ENCODE measurements at places on chromosomes 7 and 10. TPM values are rescaled to one million over a fixed set of nuclear protein-coding genes. Genes with fewer than 3 reads are reported as not detected.

DNA sequence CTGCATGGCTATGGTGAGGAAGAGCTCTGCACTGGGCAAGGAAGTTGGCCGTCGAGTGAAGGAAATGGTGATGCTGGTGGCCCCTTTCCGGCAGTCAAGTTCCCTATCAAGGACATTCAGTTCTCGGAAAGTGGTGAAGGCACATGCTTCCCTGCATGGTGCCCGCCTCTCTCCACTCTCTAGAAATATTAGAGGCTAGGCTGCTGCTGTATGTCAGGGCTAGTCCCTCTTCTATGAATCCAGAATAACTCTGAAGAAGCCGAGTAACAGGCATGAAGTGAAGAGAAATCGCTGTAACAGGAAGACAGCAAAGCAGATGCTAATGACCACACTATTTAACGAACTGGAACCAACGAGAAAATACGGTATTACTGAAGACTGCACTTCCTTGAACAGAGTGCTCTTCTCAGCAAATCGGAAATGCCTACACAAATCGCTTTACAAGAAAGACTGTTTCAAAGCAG is 5.4 kb downstream of the IDI1 start:
- H3K27ac ChIP-seq: peak overlapping the region; percentile 92
- peaks cover 66% of the 10 kb centered on the region for H3K36me3 ChIP-seq
- peaks cover 53% of the 10 kb centered on the region for H3K4me1 ChIP-seq
- peak; percentile 41 for DNase-seq
- peak overlapping the region; percentile 67 for H3K4me3 ChIP-seq

- H3K36me3 ChIP-seq: peaks cover 12% of the 10 kb centered on the region
- peak; percentile 26 for DNase-seq
- peaks cover 42% of the 10 kb centered on the region for H3K27me3 ChIP-seq
- peak overlapping the region; percentile 88 for H3K4me3 ChIP-seq
- H3K4me1 ChIP-seq: peaks cover 73% of the 10 kb centered on the region
These were observed 1.3 kb downstream of the EGR2 start for GRCh38 chr10:62814756-62815380.

DNA sequence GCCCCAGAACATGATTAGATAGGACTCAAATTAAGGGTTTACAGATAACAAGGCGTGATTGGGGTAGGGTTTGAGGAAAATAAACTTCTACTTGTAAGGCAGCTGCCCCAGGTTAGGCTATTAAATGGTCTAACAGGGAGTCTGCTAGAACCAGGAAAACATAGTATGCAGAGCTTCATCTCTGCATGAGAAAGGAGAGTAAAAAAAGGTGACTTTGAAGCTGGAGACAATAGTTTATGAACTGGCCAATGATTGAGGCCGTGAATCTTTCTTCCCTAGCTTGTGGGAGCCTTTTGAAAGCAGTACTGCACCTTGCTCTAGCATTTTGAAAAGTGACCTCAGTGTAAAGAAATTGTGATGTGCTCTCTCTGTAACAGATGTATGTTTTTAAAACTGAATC is 48.5 kb upstream of the STARD3NL start:
- H3K4me3 ChIP-seq: no peak overlapping the region
- no peaks in the 10 kb centered on the region for H3K36me3 ChIP-seq
- no peaks in the 10 kb centered on the region for H3K4me1 ChIP-seq
- peaks cover 2% of the 10 kb centered on the region for H3K27me3 ChIP-seq
- H3K27ac ChIP-seq: no peak overlapping the region

GRCh38 chr10:12636571-12636970 is 287.2 kb downstream of the CAMK1D start:
- DNase-seq: no peak
- no peaks in the 10 kb centered on the region for H3K27me3 ChIP-seq
- H3K36me3 ChIP-seq: no peaks in the 10 kb centered on the region
- no peak overlapping the region for H3K27ac ChIP-seq

DNA sequence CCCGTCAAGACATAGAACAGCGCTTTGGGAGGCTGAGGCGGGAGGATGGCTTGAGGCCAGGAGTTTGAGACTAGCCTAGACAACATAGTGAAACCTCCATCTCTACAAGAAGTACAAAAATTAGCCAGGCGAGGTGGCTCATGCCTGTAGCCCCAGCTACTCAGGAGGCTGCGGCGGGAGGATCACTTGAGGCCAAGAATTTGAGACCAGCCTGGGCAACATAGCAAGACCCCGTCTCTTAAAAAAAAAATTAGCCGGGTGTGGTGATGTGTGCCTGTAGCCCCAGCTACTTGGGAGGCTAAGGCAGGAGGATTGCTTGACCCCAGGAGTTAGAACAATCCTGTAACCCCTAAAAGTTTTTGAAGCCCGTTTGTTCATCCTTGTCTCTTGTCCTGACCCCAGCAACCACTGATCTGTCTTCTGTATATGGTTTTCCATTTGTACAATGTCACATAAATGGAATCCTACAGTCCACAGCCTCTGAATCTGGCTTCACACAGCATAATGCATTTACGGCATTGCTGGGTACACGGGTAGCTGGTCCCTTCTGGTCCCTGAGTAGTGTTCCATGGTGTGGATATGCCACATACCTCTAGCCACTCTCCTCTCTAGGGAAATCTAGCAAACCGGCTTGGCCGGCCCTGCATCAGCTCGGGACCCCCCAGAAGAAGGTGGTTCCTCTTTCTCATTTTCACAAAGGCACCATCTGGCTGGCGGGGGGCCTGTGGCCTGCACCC is 8.4 kb downstream of the GTF2IRD1 start:
- H3K4me3 ChIP-seq: no peak overlapping the region
- peaks cover 5% of the 10 kb centered on the region for H3K4me1 ChIP-seq
- no peak for DNase-seq
- no peak overlapping the region for H3K27ac ChIP-seq
- no peaks in the 10 kb centered on the region for H3K36me3 ChIP-seq
- H3K27me3 ChIP-seq: peaks cover 4% of the 10 kb centered on the region

- peaks cover 7% of the 10 kb centered on the region for H3K4me1 ChIP-seq
- H3K27me3 ChIP-seq: peaks cover 79% of the 10 kb centered on the region
- H3K27ac ChIP-seq: peak overlapping the region; percentile 78
- DNase-seq: no peak
These were observed 1.4 kb downstream of the PTF1A start for GRCh38 chr10:23193435-23194074.

DNA sequence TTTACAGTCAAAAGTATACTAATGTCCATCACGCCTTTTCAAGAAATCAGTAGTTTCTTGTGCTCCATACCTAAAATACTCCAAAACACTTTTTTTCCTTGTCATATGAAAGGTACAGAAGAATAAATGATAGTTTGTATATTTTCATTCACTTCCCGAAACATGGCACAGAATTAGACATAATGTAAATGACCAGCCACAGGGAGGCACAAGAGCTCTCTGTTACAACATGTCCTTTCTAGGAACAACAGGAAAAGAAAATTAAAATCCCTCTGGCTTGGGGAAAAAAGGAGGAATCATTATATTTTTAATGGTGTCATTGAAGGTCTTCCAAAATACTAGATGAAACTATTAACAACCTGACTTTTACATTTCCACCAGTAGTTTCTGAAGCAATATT is 331.2 kb downstream of the ACTR3B start:
- H3K27ac ChIP-seq: no peak overlapping the region
- no peaks in the 10 kb centered on the region for H3K36me3 ChIP-seq
- H3K27me3 ChIP-seq: no peaks in the 10 kb centered on the region

GRCh38 chr7:8625612-8626011 is 192.2 kb downstream of the NXPH1 start:
- no peak overlapping the region for H3K27ac ChIP-seq
- no peak for DNase-seq
- H3K4me3 ChIP-seq: no peak overlapping the region

- H3K27me3 ChIP-seq: peaks cover 12% of the 10 kb centered on the region
- H3K4me1 ChIP-seq: no peaks in the 10 kb centered on the region
- no peak overlapping the region for H3K4me3 ChIP-seq
- H3K27ac ChIP-seq: no peak overlapping the region
These were observed 70.0 kb upstream of the NAMPT start for GRCh38 chr7:106354822-106355221.

GRCh38 chr7:96016056-96016586 is 243.8 kb downstream of the DYNC1I1 start:
- H3K27ac ChIP-seq: no peak overlapping the region
- H3K4me1 ChIP-seq: peaks cover 6% of the 10 kb centered on the region
- H3K4me3 ChIP-seq: no peak overlapping the region
- DNase-seq: no peak
- no peaks in the 10 kb centered on the region for H3K36me3 ChIP-seq

DNA sequence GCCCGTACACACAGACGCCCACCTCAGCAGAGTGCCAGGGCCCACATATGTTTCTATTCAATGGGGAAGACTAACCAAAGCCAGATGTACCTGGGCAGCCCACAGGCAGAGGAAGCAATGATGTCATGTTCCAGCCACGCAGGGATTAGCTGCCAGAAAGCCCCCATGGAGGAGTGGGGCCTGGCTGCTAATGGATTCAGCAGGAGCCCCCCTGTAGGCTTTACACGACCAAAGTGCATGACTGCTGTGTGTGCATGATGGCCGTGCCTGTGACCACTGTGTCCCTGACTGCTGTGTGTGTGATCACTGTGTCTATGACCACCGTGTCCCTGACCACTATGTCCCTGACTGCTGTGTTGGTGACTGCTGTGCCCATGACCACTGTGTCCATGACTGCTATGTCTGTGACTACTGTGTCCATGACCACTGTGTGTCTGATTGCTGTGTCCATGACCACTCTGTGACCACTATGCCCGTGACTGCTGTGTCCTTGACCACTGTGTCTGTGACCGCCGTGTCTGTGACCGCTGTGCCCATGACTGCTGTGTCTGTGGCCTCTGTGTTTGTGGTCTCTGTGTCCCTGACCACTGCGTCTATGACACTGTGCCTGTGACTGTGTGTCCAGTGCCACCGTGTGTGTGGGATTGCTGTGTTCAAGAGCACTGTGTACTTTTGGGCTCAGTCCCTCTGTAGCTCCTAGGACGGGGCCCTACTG is 409.3 kb downstream of the RPS24 start:
- H3K4me1 ChIP-seq: peaks cover 2% of the 10 kb centered on the region
- no peak overlapping the region for H3K27ac ChIP-seq
- no peaks in the 10 kb centered on the region for H3K27me3 ChIP-seq
- no peak overlapping the region for H3K4me3 ChIP-seq
- H3K36me3 ChIP-seq: no peaks in the 10 kb centered on the region

Gene LRRN3
- 204 TPM for total RNA-seq

Gene FBXL13
- 0.34 TPM for total RNA-seq

Gene KDM7A
- 4.1 TPM for total RNA-seq

Gene CDNF
- total RNA-seq: 0.89 TPM

Gene SH2B2
- 0.16 TPM for total RNA-seq

Gene MYPN
- total RNA-seq: not detected

Gene IRF5
- 8.0 TPM for total RNA-seq
